Stimulated activated naive CD4-positive, alpha-beta T cell (primary cell): ENCODE measurements at places on chromosomes 13 and 19.

- no peak for DNase-seq
Observed at GRCh38 chr13:76421011-76421410, 465.2 kb downstream of the KCTD12 start.

GRCh38 chr13:110070511-110071120 lies 236.3 kb downstream of the COL4A1 start:
- DNase-seq, result no peak

DNA sequence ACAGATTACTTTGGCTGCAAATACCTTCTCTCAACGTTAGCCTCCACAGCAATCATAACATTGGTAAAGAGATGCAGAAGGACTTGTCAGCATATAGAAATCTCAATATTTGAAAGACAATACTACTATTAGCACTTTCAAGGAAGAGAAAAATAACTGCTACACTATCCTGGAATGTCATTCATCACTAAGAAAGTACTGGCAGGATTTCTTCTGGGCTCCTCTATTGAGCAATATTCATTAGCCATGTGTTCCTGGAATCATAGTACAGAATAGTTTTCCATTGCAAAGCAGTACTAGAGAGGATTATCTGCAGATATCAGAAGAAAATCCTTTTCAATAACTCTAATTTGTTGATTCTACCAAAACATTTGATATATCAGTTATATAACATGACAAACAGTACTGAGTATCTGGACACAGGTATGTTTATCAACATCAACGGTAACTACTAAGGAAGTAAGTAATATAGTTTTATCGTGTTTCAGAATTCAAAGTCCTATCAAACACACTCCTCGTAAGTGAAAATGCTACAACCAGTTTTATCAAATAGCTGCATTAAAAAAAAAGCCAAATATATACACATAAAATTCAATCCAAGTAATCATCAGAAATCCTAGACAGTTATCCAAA lies 27.3 kb downstream of the INTS6 start:
- no peak for DNase-seq

DNA sequence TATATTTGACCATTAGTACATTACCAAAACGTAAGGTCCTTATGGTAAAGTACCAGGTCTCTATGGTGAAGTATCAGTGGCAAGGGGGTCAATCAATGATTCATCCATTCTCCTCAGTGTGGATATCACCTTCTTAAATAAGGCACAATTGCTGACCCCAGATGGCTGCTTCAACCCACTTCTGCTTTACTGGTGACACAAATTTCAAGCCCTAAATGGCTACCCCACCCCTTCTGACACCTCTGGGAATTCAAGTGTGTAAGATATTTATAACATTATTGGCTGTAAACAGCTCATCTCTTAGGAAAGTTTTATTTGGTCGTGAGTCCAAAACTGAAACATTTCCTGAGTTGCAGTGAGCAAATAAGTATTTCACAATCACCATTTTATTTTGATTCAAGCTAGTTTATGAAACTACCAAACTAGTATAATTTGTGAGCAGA lies 7.9 kb upstream of the WBP4 start:
- no peak for DNase-seq

GRCh38 chr13:49457221-49457620 lies 13.1 kb downstream of the SETDB2 start:
- DNase-seq, result no peak

GRCh38 chr19:2237051-2237868 lies 636 bp downstream of the SF3A2 start:
- DNase-seq, result no peak

DNA sequence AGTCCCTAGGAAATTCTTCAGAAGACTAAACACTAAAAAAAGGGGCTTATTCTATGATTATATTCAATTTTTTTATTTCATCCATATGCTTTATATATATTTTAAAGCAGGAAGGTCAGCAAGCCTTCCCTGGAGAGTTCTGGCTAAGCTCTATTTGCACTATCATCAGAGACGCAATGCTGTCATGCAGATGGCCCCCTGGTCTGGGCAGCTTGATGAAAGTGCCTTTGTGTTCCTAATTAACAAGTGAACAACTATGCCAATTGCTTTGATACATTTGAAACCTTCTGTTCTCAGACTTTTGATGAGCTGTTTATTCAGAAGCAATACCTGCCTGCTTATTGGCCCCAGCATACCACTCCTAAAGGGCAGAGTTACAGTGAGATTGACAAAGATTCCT lies 1344.6 kb downstream of the OLFM4 start:
- no peak for DNase-seq

- no peak for DNase-seq
Observed at GRCh38 chr13:30314069-30314468, 6.7 kb upstream of the KATNAL1 start.

DNA sequence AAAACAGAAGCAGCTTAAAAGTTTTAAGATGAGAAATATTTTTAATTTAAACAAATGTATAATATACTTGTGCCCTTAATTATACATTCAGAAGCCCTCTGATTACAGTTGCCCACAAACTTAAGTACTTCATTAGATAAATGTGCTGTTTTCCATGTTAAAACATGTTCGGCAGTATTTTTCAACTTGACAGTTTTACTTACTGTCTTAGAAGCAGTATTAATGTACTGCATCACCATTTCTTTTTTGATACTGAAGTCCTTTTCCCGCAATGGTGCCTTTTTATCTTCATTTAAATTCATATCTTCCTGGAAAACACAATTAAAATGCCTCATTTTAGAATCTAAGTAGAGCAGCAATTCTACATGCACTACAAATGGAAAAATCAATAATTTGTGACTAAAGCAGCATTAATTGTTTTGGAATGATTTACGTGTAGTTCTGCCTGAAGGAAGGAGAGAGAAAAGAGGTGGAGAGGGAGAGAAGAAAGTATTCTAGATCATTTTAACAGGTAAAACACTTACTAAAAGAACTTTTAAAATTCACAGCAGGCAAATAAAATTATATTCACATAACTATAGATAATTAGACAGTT lies 70.2 kb downstream of the DIAPH3 start:
- no peak for DNase-seq

GRCh38 chr13:95120650-95121049 lies 180.6 kb downstream of the ABCC4 start:
- DNase-seq, result no peak

- DNase-seq, result no peak
Observed at GRCh38 chr13:71865874-71866334, 1.1 kb downstream of the DACH1 start.

DNA sequence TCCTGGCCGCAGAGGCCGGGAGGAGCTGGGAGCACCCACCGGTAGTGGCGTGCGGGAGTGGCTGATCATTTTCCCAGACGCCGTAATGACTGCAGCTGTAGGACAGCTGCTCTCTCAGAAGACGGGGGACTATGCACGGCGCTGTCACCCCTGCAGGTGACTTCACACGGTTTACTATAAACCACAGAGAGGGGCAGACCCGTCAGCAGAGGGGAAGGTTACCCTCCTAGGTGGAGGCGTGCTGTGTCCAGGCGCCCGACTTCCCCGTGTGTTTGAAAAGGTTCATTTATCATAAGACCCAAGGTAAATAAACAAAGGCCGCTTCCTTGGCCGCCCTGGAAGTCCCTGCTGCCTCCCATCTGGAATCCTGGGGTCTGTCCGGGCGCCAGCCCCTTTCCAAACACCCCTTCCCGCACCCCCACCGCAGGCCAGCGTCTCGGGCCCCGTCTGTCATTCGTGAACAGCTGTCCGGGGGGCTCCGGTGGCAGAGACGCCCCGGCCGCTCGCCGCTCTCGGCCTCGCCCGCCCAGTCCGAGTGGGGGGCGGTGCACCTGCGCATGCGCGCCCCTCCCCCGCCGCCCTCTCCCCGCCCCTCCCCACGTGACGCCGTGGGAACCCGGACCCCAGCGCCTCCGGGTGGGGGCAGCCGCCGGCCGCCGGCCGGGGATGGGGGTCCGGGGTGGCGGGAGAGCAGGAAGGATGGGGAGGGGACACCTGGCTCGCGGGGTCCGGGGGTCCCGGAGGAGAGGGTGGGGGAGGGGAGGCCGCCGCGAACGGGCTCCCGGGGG lies 915 bp downstream of the SHC2 start:
- no peak for DNase-seq

DNA sequence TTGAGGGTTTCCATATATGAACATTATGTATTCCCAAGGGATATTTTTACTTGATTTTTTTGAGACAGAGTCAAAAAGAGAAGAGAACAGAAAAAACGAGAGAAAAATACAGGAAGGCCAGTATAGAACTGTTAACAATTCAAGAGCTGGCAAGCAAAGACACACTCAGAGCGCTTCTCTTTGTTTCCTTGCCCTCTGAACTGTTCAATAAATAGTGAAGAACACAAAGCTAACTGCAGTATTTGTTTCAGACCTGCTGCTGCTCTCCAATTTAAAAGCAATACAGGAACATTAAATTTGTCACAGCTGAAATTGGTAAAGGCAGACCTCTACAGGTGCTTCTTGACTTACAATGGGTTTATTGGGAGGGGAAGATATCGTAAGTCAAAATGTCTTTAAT lies 14.0 kb upstream of the NEK3 start:
- no peak for DNase-seq

DNA sequence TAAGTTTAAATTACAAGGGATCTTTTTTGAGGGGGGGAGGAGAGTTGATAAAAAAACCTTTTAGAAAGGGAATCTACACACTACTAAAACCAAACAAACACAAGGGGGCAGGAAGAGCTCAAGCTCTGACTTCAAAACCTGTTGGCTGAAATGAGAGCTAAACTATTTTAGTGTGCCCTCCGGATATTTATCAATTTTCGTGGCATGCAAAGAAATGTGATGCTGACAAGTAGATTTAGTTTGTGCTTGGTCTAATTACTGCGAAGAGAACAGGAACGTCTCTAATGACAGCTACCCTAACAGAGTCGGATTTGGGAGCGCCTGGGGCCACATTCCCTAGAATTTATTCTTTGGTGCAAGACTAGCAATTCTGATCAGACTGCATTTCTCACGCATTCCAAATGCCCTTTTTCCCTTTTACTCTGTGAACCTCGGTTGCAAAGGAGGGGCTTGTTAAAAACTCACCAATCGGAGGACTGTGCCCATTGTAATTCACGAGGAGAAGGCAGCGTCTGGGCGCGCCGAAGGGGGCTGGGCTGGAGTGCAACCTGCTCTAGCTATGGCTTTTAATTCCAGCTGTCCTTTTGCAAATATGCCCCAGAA lies 802 bp upstream of the FREM2 start:
- no peak for DNase-seq

GRCh38 chr19:17296273-17296672 lies 7.0 kb downstream of the ABHD8 start:
- no peak for DNase-seq

GRCh38 chr13:76086729-76087128 lies 450.6 kb downstream of the LMO7 start:
- no peak for DNase-seq

DNA sequence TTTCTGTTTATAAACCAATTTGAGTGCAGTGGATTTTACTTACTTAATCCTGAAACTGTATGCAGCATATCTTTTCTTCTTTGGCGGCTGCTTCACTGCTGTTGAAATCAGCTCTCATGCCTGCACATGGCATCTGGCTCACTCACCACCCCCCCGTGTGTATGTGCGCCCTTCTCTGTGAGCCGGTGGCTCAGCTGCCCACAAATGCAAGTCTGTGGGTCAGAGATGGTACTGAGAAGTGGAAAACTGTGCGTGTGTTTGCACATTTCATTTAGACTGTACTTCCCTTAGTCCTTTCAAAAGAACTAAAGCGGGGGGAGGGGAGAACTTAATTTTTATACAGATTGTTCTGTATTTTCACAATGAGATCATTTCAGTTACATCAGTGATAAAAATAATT lies 307.6 kb downstream of the SHISA2 start:
- no peak for DNase-seq

GRCh38 chr13:67343777-67344176 lies 113.6 kb upstream of the PCDH9 start:
- DNase-seq, result no peak

- no peak for DNase-seq
Observed at GRCh38 chr13:113204378-113204734, 4.1 kb downstream of the PCID2 start.

GRCh38 chr13:41008349-41008980 lies 10.7 kb downstream of the ELF1 start:
- DNase-seq, result no peak

- DNase-seq, result peak; percentile 21
Observed at GRCh38 chr13:43804461-43805070, 17.8 kb upstream of the ENOX1 start.

DNA sequence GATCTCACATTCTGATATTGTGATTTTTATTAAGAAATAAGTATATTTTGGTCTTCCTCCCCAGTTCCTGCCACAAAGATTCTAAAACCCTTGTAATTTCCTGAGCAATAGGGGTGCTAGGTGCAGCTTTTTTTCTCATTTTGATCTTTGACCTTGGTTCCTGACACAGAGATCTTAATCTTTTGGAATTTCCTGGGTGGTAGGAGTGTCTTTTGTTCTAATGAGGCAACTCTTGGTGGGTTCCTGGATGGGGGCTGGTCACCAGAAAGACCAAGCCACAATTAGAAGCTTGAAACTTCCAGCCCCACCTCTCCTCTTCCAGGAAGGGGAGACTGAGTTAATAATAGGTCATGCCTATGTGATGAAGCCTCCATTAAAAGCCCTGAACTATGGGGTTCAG lies 334.6 kb downstream of the FOXO1 start:
- no peak for DNase-seq

- DNase-seq, result no peak
Observed at GRCh38 chr13:109755551-109755950, 30.8 kb downstream of the IRS2 start.

GRCh38 chr19:51010066-51010795 lies 8.8 kb upstream of the KLK8 start:
- DNase-seq, result no peak

DNA sequence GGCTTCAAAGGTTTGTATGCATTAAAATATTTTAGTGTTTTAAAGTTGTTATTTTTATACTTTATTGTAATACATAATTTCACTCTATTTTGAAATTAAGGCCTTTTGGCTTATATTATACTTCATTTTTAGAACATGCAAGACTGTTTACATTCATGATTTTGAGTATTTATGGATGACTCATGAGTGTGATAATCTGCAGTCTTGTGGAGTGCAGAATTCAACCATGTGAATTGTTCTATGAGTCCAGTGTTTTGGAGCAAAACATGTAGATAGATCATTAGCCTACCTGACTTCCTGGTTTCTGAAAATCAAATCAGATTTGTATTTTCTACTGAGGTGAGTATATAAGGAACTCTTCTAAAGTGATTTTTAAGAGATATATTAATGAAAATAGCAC lies 241.8 kb downstream of the PCCA start:
- no peak for DNase-seq

DNA sequence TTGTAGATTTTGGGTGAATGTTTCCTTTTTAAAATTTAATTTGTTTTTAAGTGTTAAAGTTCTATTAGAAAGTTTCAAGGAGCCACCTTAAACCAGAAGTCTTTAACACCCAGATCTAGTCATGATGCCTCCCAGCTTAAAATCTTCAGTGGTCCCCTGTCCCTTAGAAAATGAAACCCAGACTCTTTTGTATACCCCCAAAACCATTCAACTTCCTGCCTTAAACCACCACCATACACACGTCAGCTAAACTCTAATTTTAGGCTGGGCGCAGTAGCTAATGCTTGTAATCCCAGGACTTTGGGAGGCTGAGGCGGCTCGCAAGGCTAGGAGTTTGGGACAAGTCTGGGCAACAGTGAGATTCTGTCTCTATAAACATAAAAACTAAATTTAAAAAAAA lies 37.9 kb downstream of the N4BP2L1 start:
- no peak for DNase-seq

- DNase-seq, result no peak
Observed at GRCh38 chr19:7690779-7691258, 10.2 kb downstream of the TRAPPC5 start.

- DNase-seq, result no peak
Observed at GRCh38 chr19:19587771-19588170, 30.7 kb downstream of the PBX4 start.
